ENCODE measurements at places on chromosomes 5 and 9.
A peak's percentile ranks its signal among the peaks of the same experiment; 100 is the strongest.

GRCh38 chr5:43007246-43007910, 32.7 kb downstream of the ANXA2R start:
- DNase-seq = peak; percentile 82

- DNase-seq = no peak
Measured at GRCh38 chr5:9456435-9457042, 89.3 kb downstream of the SEMA5A start.

- DNase-seq = no peak
Measured at GRCh38 chr5:82058710-82059109, 86.9 kb downstream of the ATG10 start.

- DNase-seq = no peak
Measured at GRCh38 chr5:104265531-104266140, 703.0 kb upstream of the NUDT12 start.

GRCh38 chr5:132813599-132814502, 749 bp downstream of the SOWAHA start:
- peak; percentile 44 for DNase-seq

Measured in activated CD8-positive, alpha-beta T cell treated with anti-CD3 and anti-CD28 coated beads for 36 hours (primary cell).